ENCODE measurements at places on chromosomes 4 and X. TPM values are rescaled to one million over a fixed set of nuclear protein-coding genes. Genes with fewer than 3 reads are reported as not detected.

LRIT3 gene
- 0.10 TPM for total RNA-seq

TLL1 gene
- total RNA-seq = not detected

ITM2A gene
- total RNA-seq = 145 TPM

DGKK gene
- not detected for total RNA-seq

MSX1 gene
- total RNA-seq = not detected

NPNT gene
- not detected for total RNA-seq

DOCK11 gene
- 82.9 TPM for total RNA-seq

NMU gene
- 0.38 TPM for total RNA-seq

DNA sequence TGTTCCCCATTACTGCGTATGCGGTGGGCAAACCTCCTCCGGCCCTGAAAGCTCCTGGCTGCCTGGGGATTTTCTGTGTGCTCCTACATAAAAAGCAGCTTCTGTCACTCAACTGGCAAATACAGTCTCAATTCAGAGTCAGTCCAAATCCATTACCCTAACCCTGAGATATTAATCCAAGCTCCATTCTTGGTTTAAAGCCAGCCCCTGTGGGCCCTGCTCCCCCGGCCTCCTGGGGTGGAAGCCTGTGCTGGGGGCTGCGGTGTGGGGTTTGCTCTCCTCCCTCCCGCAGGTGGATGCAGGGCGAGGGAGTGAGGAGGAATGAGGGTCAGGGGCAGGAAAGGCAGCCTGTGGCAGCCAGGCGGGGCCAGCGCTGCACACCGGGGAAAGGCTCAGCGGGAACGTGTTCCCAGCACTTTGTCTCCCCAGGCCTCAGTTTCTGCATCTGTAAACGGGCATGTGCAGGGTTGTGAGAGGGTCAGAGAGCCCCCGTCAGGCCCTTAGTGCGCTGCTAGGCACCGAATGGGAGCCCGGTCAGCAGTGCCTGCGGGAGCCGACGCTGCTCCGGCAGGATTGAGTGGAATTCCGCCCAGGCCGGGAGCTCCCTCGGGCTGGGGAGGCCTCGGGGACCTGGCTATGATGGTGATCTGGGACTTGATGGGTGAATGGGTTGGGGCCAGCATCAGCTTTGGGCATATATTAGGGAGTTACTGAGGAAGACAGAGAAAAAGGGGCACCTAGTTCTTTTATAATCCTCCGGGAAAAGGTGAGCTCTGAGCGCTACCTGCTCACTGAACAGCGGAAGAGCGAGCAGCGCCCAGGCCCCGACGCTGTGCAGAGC is 6.3 kb upstream of the RGS12 start:
- DNase-seq = peak; percentile 14

DNA sequence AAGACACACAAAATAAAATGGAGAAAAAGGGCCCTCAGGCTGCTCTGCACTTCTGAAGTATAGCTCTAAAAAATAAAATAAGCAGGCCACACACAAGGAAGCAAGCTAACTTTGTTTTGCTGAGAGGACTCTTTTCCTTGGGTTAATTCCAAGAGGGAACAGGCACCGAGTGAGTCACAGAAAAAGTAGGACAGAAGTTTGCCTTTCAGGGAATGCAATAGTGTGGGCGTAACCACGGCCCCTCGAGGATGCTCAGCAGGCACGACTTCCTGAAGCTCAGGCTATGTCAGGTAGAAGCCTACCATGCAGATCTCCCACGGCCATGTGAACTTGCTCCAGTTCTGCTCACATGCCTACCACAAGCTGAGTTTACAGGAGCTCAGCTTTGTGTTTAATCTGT is 22.1 kb downstream of the PPP1R2C start:
- DNase-seq = no peak

GRCh38 chr4:57740625-57741190 is 630.5 kb upstream of the IGFBP7 start:
- DNase-seq = no peak

DNA sequence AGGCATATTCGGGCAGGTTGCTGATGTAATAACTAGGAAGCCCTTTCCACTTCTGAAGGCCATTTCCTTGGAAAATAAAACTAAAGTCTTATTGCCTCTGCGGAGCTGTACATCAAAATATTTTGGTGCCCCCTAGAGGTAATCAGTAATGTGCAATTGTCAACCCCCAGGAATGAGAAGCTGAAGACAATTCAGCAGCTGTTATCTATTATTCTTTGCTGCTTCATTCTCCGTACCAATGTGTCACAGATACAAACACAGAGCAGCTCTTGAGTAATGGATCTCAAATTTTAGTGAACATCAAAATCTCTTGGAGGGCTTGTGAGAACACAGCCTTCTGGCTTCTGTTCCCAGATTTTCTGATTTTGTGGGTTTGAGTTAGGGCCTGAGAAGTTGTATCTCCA is 3.5 kb upstream of the SLIT2 start:
- no peak for DNase-seq

DNA sequence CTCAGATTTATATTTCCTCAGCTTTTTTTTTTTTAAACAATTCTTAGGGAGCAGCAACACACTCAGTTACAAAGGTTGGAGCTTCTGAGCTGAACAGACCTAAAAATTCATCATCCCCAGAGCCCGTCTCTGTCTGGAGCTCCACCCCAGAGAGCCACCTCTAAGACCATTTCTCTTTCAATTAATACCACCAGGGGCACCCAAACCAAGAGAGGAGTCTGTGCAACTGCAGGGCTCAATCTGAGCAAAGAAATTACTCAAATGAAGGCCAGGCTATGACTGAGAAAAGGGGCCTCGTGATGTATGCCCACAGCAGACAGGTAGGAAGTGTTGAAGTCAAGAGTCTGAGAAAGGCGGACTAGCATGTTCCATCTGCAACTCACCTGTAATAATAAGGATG is 95.5 kb downstream of the C4orf51 start:
- DNase-seq = no peak

DNA sequence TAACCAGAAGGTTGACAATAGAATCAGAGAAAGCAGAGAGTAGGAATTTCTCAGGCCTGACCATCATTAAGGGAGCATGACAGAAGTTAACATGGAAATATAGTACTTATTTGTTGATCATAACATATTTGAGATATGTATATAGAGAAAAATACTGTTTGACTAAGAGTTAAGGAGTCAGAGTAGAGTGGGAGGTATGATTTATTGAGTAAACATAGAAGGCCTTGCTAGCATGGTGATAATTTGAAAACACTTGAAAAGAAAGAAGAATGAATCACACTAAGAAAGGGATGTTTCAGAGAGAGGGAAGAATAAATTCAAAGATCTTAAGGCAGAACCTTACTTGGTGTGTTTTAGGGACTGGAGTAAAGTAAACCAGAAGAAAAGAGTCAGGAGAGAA is 437.2 kb upstream of the TECRL start:
- no peak for DNase-seq

- no peak for DNase-seq
These were observed 17.2 kb upstream of the MSL3 start for GRCh38 chrX:11740794-11741193.

DNA sequence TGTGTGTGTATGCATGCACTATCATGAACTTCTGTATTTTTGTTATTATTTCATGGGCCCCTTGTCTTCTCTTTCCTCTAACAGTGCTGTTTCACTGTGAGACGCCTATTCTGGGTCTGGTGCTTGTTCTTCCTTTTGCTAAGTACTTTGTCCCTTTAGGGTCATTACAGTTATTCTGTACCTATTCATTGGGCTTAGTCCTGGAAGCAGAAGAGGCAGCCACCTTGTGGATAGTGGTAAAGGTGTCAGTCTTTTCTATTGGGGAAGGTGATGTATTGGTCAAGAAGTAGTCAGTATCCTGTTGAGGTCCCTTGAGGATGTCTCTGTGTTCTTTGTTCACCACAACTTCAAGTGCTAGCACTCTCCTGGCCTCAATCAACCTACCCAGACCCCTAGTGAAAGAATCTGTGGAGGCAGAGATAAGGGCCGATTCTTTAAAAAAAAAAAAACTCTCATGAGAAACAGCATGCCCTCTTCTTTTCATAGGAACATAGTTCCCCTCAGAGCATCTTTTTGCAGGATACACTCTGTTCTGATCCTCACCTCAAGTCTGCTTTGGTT is 593.8 kb downstream of the SPRY1 start:
- DNase-seq = no peak

DNA sequence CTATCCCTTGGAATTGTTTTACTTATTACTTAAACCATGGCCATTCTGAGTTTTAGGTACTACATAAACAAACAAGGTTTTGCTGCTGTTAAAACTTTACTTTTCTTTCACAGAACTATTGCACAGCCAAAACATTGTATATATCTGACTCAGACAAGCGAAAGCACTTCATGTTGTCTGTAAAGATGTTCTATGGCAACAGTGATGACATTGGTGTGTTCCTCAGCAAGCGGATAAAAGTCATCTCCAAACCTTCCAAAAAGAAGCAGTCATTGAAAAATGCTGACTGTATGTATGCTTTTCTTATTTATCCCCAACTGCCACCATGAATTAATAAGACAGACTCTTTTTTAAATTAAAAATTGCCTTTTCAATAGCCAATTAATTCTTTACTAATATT is 69.8 kb downstream of the CCKAR start:
- no peak for DNase-seq

- no peak for DNase-seq
These were observed 64.1 kb downstream of the PARM1 start for GRCh38 chr4:74996996-74997395.

DNA sequence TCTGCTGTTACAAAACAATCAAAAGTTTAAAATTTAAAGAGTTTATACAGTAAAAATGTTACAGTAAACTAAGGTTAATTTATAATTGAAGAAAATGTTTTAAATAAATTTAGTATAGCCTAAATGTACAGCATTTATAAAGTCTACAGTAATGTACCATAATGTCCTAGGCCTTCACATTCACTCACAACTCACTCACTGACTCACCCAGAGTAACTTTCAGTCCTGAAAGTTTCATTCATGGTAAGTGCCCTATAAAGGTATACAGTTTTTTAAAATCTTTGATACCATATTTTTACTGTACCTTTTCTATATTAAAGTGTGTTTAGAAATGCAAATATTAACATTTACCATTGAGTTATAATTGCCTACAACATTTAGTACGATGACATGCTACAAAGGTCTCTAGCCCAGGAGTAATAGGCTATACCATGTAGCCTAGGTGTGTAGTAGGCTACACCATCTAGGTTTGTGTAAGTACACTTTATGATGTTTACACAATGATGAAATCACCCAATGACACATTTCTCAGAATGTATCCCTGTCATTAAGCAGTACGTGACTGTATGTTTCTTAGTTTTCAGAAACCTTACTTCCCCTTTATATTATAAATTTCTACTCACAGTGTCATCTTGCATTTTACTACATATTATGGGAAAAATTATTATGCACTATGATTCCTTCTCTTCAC is 320.8 kb downstream of the ADAM29 start:
- DNase-seq = no peak

DNA sequence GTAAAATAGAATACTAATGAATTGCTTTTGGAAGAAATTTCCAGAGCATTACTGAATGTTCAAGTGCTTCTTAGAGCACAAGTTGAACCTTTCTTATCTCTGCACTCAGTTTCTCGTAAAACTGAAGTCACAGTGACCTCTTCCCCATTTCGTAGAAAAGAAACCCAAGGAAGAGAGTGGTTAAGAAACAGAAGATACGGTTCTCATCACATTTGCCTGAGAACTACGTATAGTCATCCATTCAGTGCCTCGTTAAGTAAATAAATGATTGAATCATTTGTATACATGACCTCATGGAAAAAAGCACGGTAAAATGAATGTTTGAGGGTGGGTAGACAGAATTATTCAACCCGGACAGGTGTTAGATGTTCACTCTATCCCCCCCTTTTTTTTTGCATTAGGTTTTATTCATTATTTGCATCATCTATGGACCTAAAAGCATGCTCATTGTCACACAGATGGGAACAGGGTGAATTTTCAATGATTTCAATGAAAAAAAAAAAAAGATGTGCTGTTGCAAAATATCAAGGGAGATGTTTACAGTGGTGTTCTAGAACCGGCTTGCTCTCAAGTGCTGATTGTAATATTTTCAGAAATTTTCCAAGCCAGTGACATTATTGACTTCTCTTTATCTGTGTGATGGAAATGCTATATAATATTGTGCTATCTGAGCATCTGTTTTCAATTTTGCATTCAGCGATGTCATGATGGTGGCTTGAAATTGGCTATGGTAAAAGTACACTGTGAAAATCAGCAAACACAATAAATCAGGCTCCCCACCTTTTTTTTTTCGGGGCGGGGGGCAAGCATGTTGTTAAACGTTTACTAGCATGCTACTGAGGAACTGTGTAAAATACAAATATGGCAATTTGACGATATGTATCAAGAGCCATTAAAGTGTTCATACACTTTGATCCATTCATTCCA is 4.3 kb downstream of the RHOH start:
- no peak for DNase-seq

DNA sequence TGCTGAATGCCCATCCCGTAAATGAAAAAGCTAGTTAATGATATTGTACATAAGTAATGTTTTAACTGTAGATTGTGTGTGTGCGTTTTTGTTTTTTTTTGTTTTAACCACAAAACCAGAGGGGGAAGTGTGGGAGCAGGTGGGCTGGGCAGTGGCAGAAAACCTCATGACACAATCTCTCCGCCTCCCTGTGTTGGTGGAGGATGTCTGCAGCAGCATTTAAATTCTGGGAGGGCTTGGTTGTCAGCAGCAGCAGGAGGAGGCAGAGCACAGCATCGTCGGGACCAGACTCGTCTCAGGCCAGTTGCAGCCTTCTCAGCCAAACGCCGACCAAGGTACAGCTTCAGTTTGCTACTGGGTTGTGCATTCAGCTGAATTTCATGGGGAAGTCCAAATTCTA is at the start of gene SPP1:
SPP1 (plus strand) TSS at position 249 of the 400 bp plus-strand sequence. CDS start 1,182 bp downstream, outside the sequence.
- peak; percentile 23 for DNase-seq

- no peak for DNase-seq
These were observed 75.9 kb upstream of the CAMK2D start for GRCh38 chr4:113837397-113837796.

DNA sequence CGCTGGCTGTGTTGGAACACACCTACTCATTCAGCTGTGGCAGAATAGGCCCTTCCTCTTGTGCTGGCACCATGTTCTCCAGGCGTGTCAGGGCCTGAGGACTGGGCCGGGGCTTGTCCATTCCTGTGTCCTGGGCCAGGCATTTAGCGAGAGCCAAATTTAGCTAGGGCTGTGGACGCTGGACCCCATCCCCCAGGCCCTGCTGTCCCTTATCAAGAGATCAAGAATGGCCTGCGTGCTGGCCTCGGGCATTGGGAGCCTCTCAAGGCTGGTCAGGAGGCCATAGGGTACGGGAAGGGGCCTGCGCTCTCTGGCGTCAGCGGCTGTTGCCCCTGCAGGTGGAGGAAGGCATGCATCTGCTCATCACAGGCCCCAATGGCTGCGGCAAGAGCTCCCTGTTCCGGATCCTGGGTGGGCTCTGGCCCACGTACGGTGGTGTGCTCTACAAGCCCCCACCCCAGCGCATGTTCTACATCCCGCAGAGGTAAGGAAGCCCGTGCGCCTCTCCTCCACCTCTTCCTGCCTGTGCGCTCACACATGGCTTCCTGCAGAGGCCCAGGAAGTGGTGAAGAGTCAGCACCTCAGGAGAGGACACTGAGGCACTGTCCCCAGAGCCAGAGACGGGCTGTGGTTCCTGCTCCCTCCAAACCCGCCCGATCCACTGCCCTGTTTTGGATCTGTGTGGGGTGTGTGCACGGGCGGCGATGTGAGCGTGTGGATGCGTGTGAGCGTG is 15.3 kb downstream of the ABCD1 start:
- peak; percentile 56 for DNase-seq

All from activated CD4-positive, alpha-beta memory T cell treated with anti-CD3 and anti-CD28 coated beads, Interleukin-2, amount 10 ng/mL, durations not matched to agents 7 days and 5 days (primary cell).